ENCODE measurements at places on chromosomes 3 and 15.
A peak's percentile ranks its signal among the peaks of the same experiment; 100 is the strongest.

DNA sequence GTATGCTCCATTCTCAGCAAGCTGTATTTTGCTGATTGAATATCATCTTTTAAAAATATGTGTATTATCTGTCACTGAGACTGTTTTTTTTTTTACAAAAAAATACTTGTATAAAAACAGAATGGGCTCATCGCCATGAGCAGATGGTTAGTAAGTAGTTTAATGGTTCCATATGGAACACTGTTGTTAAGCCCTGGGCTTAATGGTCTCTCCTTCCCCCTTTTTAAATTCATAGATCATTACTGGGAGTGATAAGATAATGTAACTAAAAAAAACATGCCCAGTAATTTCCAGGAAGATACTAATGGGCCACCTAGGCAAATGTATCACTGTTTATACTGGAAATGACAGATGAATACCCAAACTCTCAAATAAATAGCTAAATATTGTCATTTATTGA, 95.3 kb upstream of the TPRG1 start:
- DNase-seq = no peak

DNA sequence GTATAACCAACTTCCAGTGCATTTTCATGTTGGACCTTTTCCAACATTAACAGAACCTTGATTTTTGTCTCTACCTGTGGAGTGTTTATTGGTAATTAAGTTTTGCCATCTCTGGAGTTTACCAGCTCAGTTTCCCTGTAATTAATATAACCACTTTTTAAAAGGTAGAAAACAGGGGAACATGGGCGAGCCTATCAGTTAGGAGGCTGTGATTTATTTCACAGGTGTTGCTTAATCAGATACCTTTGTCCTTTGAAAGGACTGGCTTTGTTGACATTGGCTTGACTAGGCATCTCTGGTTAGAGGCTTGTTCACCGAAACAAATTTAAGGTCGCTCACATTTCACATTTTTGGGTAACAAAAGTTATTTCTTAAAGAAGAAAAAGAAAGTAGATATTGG, 622 bp downstream of the NAALADL2 start:
- no peak for DNase-seq

DNA sequence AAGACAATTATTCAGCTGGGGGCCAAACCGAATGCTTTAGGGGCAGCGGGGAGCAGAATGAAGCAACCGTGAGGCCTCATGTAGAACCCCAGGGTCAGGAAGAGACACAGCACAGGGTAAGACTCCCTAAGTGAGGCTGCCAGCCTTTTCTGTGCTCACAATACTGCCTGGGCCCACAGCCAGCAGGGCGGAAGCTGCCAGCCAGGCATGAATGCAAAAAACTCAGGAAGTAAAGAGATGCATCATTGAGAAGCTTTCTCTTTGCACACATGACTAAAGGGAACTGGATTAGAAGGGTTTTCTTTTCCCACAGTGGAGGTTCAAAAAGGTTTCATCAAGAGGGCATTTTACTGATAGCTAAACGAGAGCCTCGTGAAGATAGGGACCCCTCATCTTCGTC, 33.3 kb downstream of the CA12 start:
- DNase-seq = peak; percentile 50

GRCh38 chr3:152021951-152022461, 148.6 kb downstream of the SUCNR1 start:
- peak; percentile 12 for DNase-seq

GRCh38 chr15:71079208-71080044, 35.8 kb upstream of the THSD4 start:
- DNase-seq = no peak

DNA sequence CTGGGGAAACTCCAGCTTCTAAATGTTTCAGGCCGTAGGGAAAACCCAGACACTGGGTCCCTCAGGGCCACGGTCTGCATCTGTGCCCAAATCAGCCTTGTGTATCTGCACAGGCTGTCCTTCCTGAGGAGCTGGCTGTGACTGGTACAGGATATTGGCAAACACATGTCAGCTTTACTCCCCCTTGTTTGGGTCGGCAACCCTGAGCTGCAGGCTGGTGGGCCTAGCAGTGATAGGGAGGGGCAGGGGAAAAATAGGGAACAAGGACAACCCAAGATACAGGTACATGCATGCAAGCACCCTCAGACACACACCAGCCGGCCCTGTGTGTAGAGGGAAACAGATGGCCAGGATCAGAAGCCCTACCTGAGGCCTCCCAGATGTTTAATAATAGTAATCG, 28.7 kb upstream of the HCN4 start:
- no peak for DNase-seq

DNA sequence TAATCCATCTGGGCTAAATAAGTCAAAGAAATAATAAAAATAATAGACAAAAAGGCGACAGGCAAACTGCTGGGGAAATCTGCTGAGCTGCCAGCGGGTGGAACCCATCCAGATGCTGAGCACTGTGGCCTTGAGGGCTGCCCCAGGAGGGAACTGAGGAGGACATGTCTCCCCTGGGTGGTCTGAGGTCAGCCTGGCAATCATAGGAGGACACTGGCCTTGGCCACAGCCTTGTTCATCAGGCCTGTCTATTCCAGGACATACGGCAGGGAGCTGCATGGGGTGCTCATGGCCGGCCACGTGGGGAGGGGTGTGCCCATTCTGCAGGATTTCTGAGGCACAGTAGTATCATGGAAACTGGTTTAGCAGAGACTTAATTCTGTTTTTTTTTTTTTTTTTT, 21.5 kb upstream of the SNRPA1 start:
- no peak for DNase-seq

- peak; percentile 36 for DNase-seq
Observed at GRCh38 chr15:57866149-57866736, 159.7 kb downstream of the POLR2M start.

DNA sequence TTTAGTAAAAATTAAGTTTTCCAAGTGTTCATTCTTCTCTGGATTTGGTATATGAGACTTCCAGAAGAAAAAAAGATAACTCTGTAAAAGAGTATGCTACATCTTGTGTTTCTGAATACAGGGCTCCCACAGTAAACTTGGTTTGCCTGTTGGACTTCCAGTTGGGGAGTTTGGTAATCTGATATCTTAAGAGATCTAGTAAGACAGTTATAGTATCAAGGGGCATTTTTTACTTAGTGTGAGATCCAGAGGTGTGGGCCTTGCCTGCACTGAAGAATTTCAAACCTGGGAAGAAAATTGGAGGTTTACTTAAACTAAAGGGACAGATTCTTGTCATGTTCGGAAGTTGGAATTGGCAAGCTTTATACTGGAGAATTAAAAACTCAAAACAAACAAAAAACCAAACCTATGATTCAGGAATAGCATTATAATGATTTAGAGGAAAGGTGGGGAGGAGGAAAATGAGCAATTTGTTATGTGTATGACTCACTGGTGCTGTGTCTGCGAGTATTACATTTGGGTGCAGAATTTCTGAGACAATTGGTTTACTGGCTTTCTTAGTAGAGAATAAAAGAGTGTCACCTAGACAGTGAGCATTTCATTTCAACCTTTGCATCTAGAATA, 58.9 kb upstream of the ULK4 start:
- DNase-seq = no peak

- no peak for DNase-seq
Observed at GRCh38 chr3:178856804-178857203, 214.8 kb downstream of the ZMAT3 start.

DNA sequence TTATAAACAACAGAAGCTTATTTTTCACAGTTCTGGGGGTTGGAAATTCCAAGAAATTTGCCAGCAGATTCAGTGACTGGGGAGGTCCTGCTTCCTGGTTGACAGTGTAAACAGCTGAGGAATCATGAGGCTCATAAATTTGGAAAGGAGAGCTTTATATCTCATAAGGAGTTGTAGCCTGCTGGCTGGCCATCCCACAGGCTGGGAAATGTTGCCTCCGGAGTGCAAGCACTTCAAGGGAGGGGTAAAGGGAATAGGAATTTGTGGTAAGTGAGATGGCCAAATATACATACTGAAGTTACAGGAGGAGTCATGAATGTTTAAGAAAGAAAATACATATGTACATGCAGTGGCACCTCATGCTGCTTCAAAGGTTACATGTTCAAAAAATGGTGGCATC, 217.2 kb upstream of the CBLB start:
- DNase-seq = no peak

- DNase-seq = no peak
Observed at GRCh38 chr15:31135523-31135922, 34.0 kb upstream of the TRPM1 start.

DNA sequence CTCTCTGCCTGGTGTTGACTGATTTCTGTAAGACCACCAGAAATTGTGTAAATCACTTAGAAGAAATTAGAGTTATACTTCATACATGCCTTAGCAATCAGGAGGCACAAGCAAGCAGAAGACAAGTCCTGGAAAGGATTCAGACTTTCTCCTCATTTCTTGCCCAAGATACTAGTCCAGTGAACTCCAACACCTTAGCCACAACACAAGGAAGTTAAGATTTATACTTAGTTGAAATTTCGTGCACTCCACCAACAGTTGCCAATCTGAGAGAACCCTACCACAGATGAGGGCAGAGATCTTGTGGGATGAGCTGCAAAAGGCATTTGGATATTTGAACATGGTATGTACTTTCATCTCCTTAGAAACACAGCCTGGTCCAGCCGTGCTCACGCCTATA, 2.3 kb downstream of the P3H2 start:
- DNase-seq = no peak

- no peak for DNase-seq
Observed at GRCh38 chr3:78048698-78049097, 1008.8 kb downstream of the ROBO2 start.

DNA sequence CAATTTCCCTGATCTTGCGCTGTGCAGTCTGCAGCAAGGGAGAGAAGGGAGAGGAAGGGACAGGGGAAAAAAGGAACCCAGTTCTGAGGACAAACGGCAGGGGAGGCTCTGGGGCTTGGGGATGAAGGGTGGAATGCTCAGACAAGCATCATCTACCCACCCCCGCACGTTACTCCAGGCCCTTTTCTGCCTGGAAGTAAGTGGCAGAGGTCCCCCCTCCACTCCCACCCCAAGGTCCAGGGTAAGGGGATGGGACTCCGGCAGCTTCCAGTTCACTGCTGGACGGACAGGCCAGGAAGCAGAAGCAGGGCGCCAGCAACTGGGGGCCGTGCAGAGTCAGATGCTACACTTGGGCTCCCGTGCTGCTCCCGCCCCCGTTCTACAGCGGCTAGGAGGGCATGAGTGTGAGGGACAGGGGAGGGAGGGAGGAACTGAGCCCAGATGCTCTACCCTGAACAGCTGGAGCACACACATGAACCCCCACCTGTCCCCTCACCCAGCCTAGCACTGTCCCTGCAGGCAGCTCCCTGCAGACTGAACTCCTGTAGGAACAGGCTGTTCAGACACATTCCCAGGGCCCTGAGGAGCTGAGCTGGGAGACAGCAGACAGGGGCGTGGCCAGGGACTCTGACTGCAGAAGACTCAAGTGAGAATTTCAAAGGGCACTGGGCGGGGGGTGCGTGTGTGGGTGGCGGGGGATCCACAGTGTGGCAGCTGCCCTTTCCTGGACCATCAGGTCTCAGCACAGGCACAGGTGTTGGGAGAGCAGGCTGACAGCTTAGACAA, 59.7 kb downstream of the SENP2 start:
- DNase-seq = no peak

DNA sequence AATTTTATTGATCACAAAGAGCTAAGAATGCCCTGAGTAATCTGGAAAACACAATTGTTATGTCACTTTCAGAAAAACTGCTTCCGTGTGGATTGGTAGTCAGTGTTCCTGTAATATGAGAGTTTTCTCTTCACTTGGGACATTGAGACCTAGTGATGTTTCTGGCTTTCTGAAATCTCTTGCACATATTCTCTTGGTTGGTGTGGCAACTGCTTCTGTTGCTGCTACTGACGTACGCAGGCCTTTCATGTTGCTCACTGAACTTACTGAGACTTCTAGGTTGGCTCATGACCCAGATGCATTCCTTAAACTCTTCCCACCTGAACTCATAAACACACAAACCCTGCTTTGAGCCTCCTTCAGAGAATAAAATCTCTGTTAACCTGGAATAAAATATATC, 175.0 kb upstream of the PFN2 start:
- DNase-seq = no peak

- DNase-seq = no peak
Observed at GRCh38 chr3:25572919-25573385, 91.8 kb downstream of the TOP2B start.

Measured in Kasumi-1 (cell line).